ENCODE measurements at places on chromosomes 16 and 17.

GRCh38 chr16:56634715-56635440 is 2.4 kb downstream of the MT1M start:
- DNase-seq: no peak

- DNase-seq: no peak
These were observed 72.0 kb downstream of the ANKRD11 start for GRCh38 chr16:89418352-89418751.

GRCh38 chr17:42623732-42624596 is 14.5 kb downstream of the TUBG1 start:
- DNase-seq: peak; percentile 13

GRCh38 chr16:23424292-23424958 is 28.6 kb downstream of the COG7 start:
- no peak for DNase-seq

DNA sequence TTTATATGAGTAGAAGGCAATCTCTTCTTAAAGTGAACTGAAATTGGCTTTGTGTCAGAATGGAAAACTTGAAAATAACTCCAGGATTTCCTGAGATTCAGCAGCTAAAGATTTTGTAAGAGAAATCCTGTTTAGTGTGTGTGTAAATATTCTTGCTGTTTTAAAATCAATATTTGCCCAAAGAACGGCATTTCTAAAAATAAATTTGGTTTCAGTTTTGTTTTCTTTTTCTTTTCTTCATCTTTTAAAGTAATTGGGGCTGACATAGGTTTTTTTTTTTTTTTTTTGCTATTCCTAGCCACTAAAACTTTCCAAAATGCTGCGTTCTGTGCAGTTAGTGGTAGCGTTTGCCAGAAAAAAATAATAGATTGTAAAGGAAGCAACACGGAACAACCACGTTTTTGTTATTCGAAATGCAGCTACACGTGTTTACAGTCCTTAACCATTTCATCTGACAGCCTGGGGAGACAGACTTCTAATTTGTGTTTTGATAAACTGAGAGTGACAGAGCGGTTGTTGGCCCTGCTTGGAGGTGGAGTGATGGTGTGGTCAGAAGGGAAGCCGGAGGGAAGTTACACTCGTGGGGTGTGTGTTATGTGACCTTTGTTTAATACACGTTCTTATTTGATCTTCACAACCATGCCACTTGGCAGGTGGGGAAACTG is 21.6 kb upstream of the SMPD3 start:
- no peak for DNase-seq
